ENCODE measurements at places on chromosomes 5 and 9.

GRCh38 chr5:72598401-72599064 lies 91.3 kb upstream of the ZNF366 start:
- peak; percentile 86 for DNase-seq

GRCh38 chr5:17223367-17224185 lies 6.1 kb downstream of the BASP1 start:
- DNase-seq: no peak

DNA sequence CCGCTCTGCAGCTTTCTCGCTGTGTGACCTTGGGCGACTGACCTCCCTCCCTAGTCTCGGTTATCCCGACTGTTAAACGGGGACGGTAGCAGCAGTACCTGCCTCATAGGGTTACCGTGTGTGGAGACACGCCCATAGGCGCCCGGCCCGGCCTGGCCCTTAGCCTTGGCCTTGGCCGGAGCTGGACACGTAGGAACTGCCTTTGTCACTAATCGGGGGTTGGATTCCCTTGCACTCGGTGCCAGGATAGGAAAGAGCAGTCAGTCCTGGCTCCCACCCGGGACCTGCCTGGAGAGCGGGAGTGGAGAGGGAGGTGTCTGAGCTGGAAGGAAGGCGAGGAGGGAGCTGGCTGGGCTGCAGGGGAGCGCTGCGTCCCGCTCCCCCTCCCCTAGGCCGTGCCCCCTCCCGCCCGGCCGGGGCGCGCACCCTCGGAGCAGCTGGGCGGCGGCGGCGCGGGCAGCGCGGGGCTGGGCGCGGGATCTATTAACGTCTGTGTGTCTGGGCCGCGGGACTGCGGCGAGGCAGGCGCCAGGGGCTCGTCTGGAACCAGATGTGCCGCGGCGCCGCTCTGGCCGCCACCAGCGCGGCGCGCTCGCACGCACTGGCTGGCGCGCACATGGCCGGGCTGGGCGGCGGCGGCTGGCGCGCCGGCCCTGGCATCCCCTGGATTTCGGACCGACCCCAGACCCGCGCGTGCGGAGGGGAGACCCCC lies 31.7 kb downstream of the PRRX2 start:
- DNase-seq: peak; percentile 68

- DNase-seq: peak; percentile 53
Observed at GRCh38 chr5:125394661-125395280, 648.3 kb upstream of the ZNF608 start.

- no peak for DNase-seq
Observed at GRCh38 chr5:177066224-177066623, 20.5 kb upstream of the FGFR4 start.

- DNase-seq: no peak
Observed at GRCh38 chr5:151240924-151241635, 11.9 kb upstream of the GM2A start.

DNA sequence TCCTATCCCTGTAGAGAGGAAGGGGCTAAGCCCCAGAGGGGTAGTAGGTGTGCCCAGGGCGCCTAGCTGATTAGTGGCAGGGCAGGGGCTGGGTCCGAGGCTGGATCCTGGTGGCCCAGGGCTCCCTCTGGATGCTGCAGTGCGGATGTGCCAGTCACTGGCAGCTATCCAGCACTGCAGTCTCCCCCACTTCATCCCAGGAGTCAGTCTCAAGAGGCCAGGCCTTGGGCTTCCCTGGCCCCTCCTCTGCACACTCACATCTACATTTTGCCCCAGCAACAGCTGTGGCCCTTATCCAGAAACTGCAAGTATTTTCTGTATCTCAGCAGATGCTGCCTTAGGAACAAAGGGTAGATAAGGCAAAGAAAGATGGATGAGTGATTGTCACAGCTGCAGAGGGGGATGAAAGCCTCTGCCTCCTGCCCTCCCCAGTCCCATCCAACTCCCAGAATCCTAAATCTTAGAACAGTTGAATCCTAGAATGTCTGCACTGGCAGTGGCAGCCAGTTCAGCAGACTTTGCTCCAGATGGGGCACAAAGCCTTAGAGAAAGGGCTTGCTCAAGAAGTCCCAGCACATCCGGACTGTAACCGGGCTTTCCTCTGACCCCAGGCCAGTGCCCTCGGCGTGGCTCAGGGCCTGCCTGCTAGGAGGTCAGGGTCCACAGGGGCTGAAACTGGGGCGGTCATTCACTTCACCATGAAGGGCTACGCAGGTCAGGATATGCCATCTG lies 1.6 kb downstream of the ANXA6 start:
- DNase-seq: peak; percentile 63

DNA sequence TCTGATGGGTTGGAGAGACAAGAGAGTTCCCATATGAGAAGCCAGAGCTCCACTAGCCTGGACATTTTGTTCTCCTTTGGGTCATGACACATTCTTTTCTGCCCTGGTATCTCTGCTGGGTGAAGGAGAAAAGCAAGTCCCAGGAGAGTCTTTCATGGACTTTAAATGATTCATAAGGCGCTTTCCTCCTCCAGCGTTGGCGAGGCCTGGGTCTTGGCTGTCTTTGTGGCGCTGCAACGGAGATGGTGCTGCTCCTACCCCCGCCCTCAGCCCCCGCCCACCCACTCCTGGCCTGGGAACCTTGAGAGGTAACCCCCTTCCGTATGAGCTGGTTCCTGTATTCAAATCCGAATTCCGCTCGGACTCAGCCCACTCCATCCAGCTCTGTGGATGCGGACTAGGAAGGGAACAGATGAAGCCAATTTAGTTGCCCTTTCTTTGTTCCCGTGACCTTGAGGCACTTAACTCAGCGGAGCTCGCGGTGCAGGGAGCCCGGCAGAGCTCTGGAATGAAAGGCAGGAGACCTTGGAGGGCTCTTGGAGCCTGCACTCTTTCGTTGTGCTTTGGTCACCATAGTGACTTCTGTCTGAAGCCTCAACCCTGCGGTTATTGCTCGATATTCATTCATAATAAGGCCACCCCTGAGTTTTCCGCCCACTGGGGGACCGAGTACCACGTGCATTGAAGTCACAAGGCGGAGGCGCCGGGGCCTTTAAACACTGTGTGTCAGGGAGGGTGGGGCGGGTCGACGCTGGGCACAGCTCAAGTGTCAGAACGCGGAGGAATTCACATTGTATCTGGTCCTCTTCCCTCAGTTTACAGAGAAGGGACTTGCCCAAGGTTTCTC lies 14.0 kb upstream of the PWWP2A start:
- peak; percentile 36 for DNase-seq

DNA sequence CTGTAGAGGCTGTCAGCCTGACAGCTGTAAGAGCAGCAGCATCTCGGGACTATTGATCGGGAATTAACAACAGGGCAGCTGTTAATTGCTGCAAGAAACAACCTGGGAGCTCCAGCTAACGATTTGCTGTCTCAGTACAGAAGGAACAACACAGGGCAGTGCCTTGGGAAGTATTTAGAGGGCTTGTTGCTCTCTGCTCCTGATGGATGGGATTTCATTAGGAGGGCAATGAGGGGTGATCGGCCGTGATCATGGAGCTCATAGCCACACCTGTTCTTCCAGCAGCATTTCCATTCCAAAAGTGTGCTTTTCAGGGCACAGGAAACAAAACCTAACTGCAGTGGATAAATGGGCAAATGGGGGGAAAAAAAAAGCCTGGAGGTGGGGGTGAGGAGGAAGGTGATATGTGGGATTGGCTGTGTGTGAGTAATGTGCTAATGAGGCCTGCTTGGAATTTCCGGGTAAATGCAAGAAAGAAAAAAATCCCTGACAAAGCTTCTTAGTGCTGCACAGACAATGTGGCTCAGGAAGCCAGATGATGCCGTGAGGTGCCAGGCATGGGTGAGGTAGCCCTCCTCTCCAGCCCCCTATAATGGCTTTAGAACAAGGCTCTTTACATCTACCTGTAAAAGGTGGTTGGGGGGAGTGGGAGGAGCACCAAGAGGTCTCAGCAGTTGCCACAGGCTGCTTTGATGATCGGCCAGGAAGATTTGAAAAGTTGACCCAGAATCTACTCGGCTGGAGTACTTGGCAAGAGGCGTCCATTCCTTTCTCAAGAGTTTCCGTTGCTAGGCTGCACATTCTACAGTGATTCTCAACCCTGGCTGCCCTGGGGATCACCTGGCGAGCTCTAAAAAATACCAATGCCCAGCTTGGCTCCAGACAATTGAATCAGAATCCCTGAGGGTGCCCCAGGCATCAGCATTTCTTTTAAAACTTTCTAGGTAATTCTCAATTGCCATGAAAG lies 139.5 kb upstream of the KLF9 start:
- DNase-seq: peak; percentile 63

DNA sequence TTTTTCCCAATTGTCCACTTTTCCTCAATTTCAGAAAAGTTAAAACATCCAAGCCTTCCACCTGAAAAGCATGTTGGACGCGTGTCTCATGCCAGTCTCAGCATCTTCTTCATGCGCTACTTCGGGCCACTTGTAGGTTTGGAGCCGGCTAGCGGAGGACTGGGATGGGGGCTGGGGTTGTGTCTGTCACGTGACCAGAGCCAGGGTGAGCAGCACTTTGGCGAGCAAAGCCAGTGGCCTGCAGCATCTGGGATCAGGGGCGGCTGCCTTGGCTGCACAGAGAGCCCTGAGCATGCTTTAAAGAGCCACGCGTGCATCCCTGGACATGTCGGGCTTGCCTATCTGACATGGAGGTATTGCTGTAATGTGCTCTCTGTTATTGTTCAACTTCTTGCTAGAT lies 41.2 kb downstream of the SLC6A3 start:
- no peak for DNase-seq

- DNase-seq: peak; percentile 25
Observed at GRCh38 chr5:657570-657969, 35.6 kb downstream of the TPPP start.

DNA sequence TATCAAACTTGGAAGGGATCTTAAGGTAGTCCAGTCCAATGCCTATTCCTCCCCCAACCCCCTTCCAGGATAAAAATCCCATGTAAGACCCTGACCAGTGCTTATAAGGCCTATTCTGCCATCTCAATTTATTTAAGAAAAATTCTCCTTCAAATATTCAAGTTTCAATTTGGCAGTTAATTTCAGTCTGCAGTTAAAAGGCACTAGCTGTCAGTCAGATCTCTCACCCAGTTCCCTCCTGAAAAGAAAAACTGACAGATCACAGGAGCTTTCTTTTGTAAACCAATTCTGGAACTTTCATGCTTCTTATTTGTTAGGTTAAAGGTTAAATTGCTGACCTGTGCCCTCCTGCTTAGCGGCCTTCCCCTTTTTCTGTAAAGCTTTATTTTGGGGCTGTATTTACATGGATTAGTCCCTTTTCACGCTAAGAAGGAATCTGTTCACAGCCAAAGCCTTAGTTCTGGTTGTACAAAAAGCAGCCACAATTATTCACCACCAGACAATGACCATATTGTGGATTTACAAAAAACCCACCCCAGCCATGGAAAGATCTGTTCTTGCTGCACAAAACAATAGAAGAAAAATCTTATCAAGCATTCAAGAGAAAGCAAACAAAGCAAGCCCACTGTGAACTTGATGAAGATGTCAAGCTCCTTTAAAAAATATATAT lies 68.7 kb downstream of the DENND1A start:
- no peak for DNase-seq

DNA sequence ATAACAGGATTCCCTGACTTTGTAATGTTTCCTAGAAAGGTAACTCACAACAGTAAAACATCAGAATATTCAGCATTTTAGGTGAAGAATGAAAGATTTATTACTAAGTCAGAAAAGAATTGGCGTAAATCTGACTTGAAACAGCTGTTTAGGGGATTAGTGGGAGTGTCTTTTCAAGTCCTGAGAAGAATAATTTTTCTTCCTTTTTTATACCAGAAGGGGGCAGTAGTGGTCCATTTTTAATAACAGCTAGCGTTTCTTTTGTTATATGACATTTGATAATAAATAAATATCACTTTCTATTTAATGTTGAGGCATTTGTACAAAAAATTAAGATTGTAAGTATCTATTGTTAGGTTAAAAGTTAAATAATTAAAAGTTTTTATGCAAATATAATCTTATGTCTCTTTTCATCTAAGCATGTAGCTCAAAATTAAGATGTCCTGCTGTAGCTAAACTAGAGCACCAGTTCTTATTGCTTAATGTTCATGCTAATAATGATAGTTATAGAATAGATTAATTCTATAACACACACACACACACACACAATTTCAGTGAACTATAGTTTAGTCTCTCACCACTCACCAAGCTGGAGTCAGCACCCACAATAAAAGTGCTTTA lies 258.7 kb upstream of the ARRDC3 start:
- DNase-seq: peak; percentile 57
